ENCODE measurements at places on chromosomes 7 and 10. TPM values are rescaled to one million over a fixed set of nuclear protein-coding genes. Genes with fewer than 3 reads are reported as not detected.

DNA sequence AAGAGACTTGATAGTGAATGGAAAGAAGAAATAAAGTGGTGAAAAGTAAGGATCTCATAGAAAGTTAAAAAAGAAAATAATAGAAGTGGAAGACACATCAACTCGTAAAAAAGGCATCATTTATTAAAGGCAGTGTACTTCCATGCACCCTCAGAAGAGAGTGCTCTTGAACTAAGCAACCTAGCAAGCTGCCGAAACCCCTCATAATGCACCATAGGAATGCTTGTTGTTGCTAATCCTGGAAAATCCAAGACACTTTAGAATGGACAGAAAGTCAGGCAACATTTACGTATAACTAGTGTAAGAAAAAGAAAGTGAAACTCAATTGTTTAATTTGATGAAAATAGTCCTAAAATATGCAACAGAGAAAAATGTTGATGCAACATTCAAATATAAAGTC is 12.8 kb downstream of the TFPI2 start:
- no peak for DNase-seq

- DNase-seq: no peak
Measured at GRCh38 chr10:106528702-106529101, 635.8 kb downstream of the SORCS1 start.

- DNase-seq: no peak
Measured at GRCh38 chr7:1502845-1503244, 1.3 kb downstream of the INTS1 start.

Gene EPHA1
- 0.21 TPM for total RNA-seq

DNA sequence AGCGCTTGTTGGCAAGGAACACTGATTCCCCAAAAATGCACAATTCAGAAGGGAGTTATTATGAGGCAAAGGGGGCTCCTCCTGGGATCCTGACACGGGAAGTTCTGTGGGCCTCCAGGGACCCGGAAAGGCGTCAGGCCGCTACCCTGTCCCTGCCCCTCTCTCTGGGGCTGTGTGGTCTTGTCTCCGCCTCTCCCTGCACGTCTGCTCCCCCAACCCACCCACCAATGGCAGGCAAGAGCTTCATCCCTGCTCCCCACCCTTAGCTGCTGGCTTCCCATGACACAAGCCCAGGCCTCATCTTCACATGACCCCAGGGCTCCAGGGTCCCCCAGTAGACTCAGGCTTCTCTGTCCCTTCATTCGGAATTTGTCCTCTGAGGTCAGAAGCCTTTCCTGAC is 31.0 kb upstream of the ADRB1 start:
- DNase-seq: no peak

DNA sequence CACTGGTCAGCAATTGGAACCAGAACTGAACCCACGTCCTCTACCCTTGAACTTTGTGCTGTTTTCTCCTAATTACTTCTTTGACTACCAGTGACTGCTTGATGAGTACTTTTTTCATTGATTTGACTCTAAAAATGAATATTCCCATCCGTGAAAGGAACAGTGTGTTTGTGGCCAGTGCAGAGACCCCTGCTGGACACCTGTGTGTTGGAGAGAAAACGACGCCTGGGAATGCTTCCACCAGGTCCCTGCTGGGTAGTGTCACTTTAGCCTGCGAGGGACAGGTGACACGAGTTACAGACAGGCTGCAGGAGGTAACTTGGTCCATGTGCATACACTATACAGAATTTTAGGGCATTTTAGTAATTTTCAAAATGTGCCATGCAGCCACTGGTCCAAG is 6.8 kb upstream of the GJD4 start:
- no peak for DNase-seq

DNA sequence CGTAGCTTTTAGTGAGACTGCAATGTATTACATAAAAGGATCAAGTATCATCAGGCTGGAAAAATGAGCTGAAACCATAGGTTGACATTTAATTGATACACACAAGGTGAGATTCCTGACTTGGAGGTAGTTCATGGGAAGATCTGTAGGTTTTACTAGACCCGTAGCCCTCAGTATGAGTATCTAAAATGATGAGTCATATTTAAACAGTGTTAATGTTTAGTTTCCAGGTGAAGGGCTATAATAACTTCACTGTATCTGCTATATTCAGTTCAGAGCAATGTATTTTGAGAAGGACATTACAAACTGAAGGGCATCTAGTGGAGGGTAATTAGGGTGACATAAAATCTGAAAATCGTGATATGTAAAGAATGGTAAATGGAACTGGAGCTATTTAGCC is 35.0 kb downstream of the ENTPD1 start:
- no peak for DNase-seq

DNA sequence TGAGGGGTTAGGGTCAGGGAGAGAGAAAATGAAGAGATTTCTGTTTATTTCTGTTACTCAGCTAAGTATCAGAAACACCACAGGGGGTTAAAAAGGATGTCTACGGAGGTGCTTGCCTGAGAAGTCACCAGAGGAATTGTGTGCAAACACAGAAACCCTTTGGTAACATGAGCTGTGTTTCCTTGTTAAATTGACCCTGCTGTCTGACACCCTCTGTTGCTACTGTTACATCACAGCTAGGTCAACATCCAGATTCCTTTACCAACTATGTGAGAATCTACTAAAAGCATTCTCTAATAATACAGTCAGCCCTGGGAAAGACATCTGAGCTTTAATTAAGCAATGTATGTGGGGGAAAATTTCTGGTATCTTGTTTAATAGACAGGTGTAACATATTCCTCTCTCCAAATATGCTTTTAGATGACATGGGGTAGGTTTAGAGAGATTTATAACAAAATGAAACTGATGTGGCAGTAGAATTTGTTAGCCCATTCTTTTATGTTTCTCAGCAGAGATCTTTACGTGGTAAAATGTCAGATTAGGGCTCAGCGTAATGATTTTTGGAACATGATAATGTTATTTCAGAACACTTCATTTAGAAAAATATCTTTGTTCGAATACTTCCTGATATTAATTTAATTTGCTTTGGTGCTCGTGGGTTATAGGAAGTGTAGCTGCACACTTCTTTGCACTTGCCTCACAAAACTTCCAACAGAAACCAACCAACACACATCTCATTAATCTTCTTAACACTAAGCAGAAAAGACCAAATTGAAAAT is 168.0 kb upstream of the AHR start:
- DNase-seq: no peak

DNA sequence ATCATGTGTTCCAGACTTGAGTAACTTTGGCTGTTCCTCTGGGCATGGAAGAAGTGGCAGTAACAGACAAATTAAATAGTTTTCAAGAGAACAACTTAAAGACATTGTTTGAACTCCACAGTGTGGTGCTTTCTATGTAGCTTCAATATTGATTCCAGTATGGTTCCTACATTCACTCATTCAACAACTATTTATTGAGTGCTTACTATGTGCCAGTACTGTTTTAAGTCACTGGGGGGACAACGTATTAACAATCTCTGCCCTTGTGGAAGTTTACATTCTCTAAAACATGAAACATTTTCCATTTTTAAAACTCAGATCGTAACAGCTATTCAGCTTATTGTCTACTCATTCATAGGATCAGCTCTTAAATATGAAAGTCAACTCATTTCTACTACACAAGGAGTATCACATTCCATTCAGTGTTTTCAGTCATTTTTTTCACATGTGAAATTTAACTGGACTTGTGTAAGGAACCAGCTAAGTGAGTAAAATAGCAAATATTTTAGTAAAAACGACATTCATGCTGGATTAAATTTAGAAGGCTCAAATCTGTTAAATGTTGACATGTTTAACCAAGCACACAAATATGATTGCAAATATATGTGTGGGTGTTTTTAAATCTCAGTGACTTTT is 13.6 kb upstream of the CUBN start:
- no peak for DNase-seq

Gene BCL7B
- total RNA-seq: 49.4 TPM

Gene BAMBI
- total RNA-seq: 0.13 TPM

DNA sequence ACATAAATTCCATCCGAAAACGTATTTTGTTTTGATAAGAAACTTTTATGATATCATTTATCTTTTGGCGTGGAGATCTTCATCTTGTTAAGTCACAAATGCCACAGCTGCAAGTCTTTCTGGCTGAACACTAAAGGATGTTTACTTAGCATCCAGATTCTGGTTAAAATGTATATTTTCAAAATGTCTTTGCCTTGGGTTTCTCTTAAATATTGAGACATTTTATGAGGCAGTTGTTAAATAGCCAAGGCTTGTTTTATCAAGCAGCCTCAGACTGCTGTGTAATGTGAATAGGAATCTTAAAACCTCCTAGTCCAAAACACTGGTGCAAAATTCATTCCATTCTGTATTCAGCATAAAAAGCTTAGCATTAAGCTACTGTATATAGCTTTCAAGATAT is 136.3 kb upstream of the FZD1 start:
- DNase-seq: no peak

- DNase-seq: peak; percentile 95
Measured at GRCh38 chr10:102001435-102002068, 54.4 kb downstream of the ARMH3 start.

Gene CALHM2
- 15.3 TPM for total RNA-seq

DNA sequence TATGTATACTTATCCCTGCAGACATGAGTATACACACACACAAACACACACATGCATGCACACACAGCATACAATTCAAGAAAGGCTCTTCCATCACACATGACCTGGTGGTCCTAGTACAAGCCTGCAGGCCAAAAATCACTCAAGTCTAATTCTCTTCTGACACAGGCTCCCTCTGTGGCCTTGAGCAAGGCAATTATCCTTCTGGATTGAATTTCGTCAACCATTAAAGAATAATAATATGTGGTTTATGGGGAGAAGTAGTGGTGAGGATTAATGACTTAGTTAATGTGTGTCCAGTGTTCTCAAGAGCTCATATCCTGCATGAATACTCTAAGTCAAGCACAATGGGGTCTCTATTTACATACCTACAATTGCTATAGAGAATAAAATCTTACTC is 161.8 kb upstream of the KIAA1217 start:
- DNase-seq: no peak

- DNase-seq: no peak
Measured at GRCh38 chr10:77581738-77582137, 55.9 kb downstream of the KCNMA1 start.

GRCh38 chr10:118310822-118311221 is 31.3 kb downstream of the FAM204A start:
- no peak for DNase-seq

DNA sequence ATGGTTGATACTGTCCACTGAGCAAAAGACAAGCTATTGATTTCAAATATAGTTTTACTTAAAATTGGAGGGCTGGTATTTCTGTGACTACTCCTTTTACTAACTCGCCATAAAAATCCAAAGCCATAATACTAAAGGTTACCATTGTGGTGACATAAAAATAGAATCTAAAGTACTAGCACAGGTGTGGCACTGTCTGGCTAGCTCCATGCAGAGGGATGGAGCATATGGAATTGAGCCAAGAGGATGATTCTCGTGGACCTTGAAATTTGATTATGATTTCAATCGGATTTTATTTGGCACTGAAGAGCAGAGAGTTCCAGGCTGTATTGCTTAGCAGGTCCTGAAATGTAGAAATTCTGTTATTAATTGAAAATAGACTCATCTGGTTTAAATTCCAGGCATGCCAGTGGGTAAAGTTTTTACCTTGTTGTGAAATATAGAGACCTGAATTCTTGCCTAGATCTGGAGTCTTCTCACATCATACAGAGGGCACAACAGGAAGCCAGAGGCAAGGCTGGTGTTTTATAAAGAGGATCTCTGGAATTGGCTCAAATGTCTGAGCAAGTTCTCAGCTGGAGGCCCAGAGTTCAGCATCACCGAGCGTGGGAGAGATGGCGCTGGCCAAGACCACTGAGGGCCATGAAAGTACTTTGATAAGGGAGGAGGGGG is 29.9 kb upstream of the DLD start:
- DNase-seq: no peak

Gene HECW1
- total RNA-seq: 0.21 TPM

Gene C10orf53
- total RNA-seq: not detected

Gene RADIL
- total RNA-seq: not detected

Gene NPSR1
- not detected for total RNA-seq

- no peak for DNase-seq
Measured at GRCh38 chr7:71198887-71199286, 66.9 kb downstream of the GALNT17 start.

Gene CPA5
- total RNA-seq: 0.29 TPM

Gene MMS19
- 71.7 TPM for total RNA-seq

Gene LIPF
- total RNA-seq: not detected

DNA sequence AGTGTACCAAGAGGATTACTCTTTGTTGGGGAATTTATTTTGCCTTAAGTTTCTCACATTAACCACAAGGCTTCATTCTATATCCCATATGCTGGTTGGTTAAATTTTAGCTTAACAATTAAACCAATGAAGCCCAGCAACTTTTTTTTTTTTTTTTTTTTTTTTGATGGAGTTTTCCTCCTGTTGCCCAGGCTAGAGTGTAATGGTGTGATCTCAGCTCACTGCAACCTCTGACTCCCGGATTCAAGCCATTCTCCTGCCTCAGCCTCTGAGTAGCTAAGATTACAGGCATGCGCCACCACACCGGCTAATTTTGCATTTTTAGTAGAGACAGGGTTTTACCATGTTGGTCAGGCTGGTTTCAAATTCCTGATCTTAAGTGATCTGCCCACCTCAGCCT is 75.0 kb upstream of the MKX start:
- no peak for DNase-seq

DNA sequence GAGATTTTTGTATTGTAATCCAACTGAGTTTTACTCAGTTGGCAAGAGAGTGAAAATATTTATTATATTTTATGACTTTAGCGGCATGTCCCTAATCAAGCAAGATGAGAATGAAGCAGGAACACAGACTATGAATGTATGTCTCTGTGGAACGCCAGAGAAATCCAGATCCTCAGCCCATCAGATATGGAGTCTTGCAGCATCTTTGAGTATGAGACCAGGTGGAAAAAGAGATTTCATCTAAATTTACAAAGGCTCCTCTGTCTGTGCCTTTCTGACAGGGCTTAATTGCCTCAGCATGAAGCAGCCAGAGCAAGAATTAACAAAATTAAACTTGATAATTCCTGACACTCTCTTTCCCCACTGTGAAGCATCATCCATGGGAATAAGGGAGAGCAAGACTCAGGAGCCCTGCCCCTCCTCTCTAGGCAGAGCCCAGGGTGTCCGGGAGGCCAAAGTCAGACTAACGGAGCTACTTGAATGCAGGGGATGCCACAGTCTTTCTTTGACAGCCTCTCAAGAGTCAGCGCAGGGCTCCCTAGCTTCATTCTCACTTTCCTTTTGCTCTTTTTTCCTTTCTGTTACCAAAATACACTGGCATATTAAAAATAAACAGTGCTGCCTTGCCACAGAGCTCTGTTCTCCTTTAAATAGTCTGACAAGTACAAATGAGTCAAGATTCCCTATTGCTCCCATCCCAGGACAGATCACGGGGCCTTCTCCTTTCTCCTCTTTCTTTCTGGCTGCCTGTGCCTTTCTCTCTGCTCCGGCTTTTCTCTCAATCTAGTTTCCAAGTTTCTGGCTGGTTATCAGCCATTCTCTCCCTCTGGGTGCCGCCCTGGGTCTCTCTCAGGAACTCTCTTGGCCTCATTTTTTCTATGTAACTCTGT is 132.2 kb upstream of the INHBA start:
- no peak for DNase-seq

- no peak for DNase-seq
Measured at GRCh38 chr10:129253865-129254179, 213.2 kb upstream of the MGMT start.
